ENCODE measurements at places on chromosomes 6 and 20. TPM values are rescaled to one million over a fixed set of nuclear protein-coding genes. Genes with fewer than 3 reads are reported as not detected.
A peak's percentile ranks its signal among the peaks of the same experiment; 100 is the strongest.

DNA sequence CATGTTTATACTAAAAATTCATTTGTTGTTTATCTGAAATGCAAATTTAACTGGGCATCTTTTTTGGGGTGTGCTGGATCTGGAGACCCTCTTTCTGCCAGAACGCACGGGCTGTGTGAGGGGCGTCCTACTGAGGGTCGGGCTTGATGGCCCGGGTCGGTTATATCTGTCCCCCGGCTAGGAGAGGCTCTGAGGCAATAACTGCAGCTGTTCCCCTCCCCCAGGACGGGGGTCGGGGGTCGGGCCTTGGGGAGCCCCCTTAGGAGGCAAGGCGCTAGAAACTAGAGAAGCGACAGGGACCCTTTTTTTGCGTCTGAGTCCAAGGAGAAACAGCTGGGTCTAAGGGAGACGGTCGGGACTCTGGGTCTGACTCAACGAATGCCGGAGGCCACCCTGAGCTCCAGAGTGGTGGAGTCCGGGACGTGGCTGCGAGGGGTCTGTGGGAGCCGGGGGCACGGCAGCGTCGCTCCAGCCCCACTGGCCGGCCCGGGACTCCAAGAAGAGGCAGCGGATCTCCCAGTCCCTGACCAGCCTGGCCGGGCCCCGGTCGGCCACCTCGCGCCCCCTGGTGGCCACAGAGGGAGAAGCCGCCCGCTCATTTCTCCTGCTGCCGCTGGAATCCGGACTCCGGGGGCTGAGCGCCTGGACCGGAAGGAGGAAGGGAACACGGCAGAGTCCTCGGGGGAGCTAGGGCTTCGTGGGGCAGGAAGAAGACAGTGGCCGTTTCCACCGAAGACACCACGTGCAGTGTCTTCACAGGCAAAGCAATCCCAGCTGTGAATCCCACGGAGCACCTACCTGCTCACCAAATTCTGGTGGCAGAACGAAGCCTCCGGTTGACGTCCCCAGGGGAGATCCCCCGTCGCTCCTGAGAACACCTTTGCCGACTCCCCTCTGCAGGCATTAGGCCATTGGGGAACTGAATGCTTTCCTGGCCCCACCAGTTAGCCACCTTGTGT lies 24.0 kb upstream of the SCML4 start:
- H3K36me3 ChIP-seq: no peaks in the 10 kb centered on the region
- peak overlapping the region; percentile 46 for H3K4me3 ChIP-seq
- DNase-seq: peak; percentile 72
- H3K4me1 ChIP-seq: no peaks in the 10 kb centered on the region
- H3K27me3 ChIP-seq: no peaks in the 10 kb centered on the region
- H3K27ac ChIP-seq: no peak overlapping the region

DNA sequence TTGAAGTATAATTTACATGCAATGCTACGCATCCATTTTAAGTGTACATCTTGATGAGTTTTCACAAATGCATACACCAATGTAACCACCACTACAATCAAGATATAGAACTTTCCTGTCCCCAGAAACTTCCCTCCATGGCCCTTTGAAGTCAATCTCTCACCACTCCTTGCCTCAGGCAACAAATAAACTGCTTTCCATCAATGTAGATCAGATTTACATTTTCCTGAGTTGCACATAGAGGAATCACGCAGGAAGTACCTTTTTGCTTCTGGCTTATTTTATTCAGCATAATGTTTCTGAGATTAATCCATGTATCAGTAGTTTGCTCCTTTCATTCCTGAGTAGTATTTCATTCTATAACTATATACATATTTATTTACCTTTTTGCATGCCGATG lies 59.6 kb upstream of the NNAT start:
- H3K27me3 ChIP-seq: no peaks in the 10 kb centered on the region
- H3K4me1 ChIP-seq: no peaks in the 10 kb centered on the region
- no peak for DNase-seq
- no peak overlapping the region for H3K4me3 ChIP-seq

SAMD10 gene
- not detected for total RNA-seq

ECI2 gene
- total RNA-seq: 68.1 TPM

DNA sequence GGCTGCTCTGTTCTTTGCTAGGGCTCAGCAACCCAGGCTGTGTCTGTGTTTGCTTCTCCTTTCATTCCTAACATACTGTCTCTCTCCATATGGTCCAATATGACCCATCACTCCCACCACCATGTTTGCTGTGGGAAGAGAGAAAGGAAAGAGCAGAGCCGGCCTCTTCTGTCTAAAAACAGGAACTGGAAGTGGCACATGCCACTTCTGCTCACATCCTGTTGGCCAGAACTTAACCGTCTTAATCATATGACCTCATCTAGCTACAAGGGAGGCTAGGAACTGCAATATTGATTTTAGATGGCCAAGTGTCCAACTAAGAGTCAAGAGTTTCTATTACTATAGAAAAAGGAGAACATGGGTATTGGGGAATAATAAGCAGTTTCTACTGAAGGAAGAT lies 212.5 kb upstream of the CHD6 start:
- no peak overlapping the region for H3K4me3 ChIP-seq
- no peaks in the 10 kb centered on the region for H3K27me3 ChIP-seq
- no peak overlapping the region for H3K27ac ChIP-seq
- H3K36me3 ChIP-seq: no peaks in the 10 kb centered on the region

GRCh38 chr6:44257025-44257752 lies at the start of gene SLC35B2:
TSS of gene SLC35B2 (minus strand) at chr6:44257528. CDS start at chr6:44257410, 118 bp downstream.
- H3K4me1 ChIP-seq: peaks cover 12% of the 10 kb centered on the region
- H3K36me3 ChIP-seq: peaks cover 2% of the 10 kb centered on the region
- peak within 1 kb of the TSS; percentile 91 for H3K27ac ChIP-seq
- H3K27me3 ChIP-seq: no peaks in the 10 kb centered on the region
- H3K4me3 ChIP-seq: peak within 1 kb of the TSS; percentile 77

LKAAEAR1 gene
- not detected for total RNA-seq
